Ascending aorta (tissue), 2 donors: ENCODE measurements at places on chromosomes 5 and 9.

- H3K27me3 ChIP-seq, result no peaks in the 10 kb centered on the region
- H3K4me1 ChIP-seq, result no peaks in the 10 kb centered on the region
- H3K4me3 ChIP-seq, result no peak overlapping the region
- no peak overlapping the region for H3K27ac ChIP-seq
- DNase-seq, result no peak
These were observed 18.7 kb upstream of the RASGRF2 start for GRCh38 chr5:80941496-80941895.

GRCh38 chr5:160434022-160434531 is 12.4 kb downstream of the PTTG1 start:
- no peak for DNase-seq
- H3K27ac ChIP-seq, result no peak overlapping the region
- H3K4me3 ChIP-seq, result no peak overlapping the region
- H3K36me3 ChIP-seq, result no peaks in the 10 kb centered on the region
- H3K27me3 ChIP-seq, result no peaks in the 10 kb centered on the region

DNA sequence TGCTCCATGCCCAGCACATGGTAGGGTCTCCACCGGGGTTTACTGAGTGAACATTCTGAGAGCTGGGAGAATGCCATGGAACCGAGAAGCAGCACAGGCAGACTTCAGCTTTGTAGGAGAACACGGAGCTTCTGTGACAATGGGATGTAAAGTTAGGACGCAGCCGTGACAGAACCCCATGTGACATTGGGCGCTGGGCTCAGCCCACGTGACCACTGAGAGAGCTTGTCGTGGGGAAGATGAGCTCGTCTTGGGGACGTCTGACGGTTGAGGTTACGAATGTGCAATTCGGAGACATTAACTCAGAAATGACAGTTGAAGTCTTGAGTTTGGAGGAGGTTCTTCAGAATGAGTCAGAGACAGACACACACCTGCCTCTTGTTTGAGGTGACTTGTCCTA is 13.5 kb downstream of the SDHA start:
- H3K36me3 ChIP-seq, result peaks cover 74% of the 10 kb centered on the region
- H3K4me1 ChIP-seq, result no peaks in the 10 kb centered on the region
- H3K4me3 ChIP-seq, result no peak overlapping the region
- DNase-seq, result no peak
- no peaks in the 10 kb centered on the region for H3K27me3 ChIP-seq

DNA sequence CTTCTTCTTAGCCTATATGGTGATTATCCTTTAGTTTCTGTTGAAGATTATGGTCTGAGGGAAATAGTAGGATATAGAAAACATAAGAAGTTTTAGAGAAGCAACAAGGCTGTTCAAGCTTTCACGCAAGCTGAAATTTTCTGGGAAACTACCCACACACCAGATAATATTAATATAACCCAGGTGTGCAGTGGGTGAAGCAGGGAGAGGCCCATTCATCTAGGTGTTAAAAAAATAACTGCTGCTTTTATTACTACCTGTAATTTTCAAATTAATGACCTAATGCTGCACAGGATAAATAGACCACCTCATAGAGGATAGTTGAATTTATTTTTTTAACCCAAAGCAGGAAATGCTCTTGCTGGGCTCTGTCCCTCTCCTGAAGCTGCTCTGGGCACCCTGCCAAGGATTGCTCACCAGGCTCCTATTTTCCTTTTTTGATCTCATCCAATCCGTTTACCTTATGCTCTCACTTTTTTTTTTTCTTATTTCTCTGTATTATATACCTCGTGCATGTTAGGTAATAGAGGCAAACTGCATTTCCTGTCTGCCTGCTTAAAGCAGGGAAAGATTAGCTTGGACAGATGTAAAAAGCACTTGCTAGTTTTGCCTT is 124.3 kb upstream of the SLC12A2 start:
- peaks cover 6% of the 10 kb centered on the region for H3K36me3 ChIP-seq
- no peak overlapping the region for H3K27ac ChIP-seq
- no peak overlapping the region for H3K4me3 ChIP-seq
- H3K4me1 ChIP-seq, result no peaks in the 10 kb centered on the region
- DNase-seq, result no peak
